ENCODE measurements at places on chromosomes 1 and 21.

GRCh38 chr21:29568020-29568697 is 269.4 kb downstream of the BACH1 start:
- H3K27ac ChIP-seq, result no peak overlapping the region
- no peaks in the 10 kb centered on the region for H3K36me3 ChIP-seq
- no peaks in the 10 kb centered on the region for H3K4me1 ChIP-seq
- no peak overlapping the region for H3K4me3 ChIP-seq
- DNase-seq, result no peak

- DNase-seq, result no peak
- peak overlapping the region; percentile 93 for H3K27ac ChIP-seq
- no peaks in the 10 kb centered on the region for H3K27me3 ChIP-seq
- H3K36me3 ChIP-seq, result no peaks in the 10 kb centered on the region
Observed at GRCh38 chr1:184972315-184973055, 1.8 kb downstream of the NIBAN1 start.

DNA sequence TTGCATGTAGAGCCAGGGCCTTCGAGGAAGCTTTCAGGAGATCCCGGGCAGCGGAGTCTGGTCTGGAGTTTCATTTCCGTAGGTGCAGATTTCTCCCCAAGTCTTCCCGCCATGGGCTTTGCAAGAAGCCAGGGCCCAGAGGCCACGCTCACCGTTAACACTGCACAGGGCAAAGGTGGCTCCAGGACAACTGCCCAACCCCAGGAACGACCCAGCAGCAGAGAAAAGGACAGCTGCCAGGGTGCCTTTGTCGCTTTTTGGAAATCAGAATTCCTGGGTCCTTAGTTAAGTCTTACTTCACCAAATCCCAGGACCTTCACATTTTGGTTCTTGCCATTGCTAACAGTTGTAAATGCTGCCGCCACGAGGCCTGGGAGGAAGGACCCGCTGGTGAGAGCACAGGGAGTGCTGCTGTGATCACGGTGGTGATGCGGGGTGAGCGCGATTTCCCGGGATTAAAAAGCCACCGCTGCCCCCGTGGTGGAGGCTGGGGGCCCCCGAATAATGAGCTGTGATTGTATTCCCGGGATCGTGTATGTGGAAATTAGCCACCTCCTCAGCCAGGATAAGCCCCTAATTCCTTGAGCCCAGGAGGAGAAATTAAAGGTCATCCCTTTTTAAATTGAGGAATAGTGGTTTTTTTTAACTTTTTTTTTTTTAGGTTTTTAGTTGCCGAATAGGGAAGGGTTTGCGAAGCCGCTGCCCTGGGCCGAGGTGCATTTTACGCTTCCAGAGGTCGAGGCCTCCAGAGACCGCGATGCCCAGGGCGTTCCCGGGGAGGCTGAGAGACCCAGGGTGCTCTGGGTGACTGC is 8.2 kb downstream of the SIM2 start:
- no peak overlapping the region for H3K27ac ChIP-seq
- DNase-seq, result no peak
- H3K4me3 ChIP-seq, result no peak overlapping the region

DNA sequence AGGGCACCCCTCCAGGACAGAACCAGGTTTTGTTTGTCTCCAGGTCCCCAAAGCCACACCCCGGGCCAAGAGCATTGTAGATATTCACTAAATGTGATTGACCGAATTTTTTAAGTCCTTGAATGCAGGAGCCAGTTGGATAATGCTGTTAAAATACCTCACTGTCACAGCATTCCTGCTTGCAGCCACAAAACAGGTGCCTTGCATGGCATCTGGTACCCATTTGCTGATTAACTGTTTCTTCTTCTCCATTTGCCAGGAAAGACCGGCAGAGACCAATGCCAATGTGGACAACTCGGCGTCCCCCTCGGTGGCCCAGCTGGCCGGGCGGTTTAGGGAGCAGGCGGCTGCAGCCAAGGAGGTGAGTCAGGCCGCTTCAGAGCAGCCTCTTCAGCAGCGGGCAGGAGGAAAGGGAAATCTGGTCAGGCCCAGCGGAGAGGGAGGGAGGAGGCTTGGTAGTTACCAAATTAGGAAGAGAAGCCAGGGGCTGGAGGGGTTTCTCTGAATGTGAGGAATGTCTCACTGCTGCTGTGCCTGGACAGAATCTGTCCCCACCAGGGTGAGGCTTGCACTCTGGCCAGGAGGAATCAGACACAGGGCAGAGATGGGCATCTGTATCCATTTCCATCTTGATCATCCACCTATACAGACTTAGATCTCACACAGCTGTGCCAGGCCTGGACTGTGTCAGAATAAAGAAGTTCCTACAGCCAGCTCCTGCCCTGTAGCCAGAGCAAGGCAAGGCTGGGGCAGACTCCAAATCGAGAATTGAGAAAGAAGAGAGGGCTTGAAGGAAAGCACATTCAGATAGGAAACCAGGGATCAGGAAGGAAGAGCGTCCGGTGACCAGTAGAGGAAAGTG is 37.9 kb upstream of the MPZL1 start:
- no peak overlapping the region for H3K4me3 ChIP-seq
- DNase-seq, result peak; percentile 66
- peak overlapping the region; percentile 81 for H3K27ac ChIP-seq
- H3K4me1 ChIP-seq, result peaks cover 90% of the 10 kb centered on the region
- H3K27me3 ChIP-seq, result no peaks in the 10 kb centered on the region

- no peaks in the 10 kb centered on the region for H3K4me1 ChIP-seq
- H3K27ac ChIP-seq, result no peak overlapping the region
- DNase-seq, result no peak
Observed at GRCh38 chr1:8299963-8300362, 18.0 kb upstream of the SLC45A1 start.

DNA sequence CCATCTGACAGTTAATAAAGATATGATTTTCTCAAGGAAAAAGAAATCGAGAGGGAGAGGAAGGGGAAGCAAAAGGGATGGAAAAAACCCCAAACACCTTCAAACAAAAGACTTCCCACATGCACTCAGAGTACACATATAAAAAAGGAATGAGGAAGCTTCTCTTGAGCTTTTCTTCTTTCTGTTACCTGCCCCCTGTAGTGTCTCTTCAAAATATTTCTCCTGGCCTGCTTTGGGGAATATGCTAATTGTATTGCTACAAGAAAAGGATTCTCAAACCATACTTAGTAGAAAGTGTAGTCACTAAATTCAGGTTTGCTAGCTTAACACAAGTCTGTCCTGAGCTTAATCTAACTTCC is 58.7 kb downstream of the KIF14 start:
- no peak for DNase-seq
- no peaks in the 10 kb centered on the region for H3K27me3 ChIP-seq
- H3K27ac ChIP-seq, result no peak overlapping the region
- H3K4me1 ChIP-seq, result no peaks in the 10 kb centered on the region
- H3K4me3 ChIP-seq, result no peak overlapping the region

DNA sequence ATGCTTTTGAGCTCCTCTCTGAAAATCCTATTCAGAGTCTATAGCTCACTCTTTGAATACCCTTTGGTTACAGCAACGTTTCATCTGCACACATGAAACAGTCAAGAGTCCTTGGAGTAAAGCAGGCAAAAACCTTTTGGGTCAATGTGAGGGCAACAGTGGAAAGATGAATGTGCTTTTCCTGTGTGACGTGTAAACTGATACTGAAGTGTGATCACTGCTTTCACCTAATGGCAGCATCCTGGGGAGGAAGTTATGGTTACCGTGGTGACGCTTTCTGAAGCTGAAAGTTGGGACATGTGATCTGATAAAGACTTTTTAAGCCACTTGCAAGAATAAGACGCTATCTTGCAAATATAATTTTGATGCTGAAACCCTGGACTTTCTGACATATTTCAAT is 160.0 kb downstream of the SEC16B start:
- no peaks in the 10 kb centered on the region for H3K36me3 ChIP-seq
- H3K27me3 ChIP-seq, result no peaks in the 10 kb centered on the region
- no peak overlapping the region for H3K27ac ChIP-seq
- H3K4me1 ChIP-seq, result no peaks in the 10 kb centered on the region

DNA sequence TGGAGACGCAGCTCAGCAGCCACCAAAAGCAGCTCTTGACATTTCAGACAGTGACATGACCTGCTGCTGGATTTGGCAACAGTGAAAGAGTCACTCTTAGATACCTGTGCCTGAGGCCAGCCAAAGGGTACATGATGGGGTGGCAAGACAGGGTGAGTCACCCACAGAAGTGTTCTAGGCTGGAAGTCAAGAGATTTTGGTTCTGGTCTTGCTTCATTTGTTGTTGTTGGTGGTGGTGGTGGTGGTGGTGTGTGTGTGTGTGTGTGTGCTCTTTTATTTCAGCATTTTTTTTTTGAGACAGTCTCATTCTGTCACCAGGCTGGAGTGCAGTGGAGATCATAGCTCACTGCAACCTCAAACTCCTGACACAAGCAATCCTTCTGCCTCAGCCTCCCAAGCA is 25.8 kb downstream of the SHISAL2A start:
- H3K27ac ChIP-seq, result no peak overlapping the region
- no peak for DNase-seq
- no peaks in the 10 kb centered on the region for H3K36me3 ChIP-seq
- no peaks in the 10 kb centered on the region for H3K4me1 ChIP-seq

DNA sequence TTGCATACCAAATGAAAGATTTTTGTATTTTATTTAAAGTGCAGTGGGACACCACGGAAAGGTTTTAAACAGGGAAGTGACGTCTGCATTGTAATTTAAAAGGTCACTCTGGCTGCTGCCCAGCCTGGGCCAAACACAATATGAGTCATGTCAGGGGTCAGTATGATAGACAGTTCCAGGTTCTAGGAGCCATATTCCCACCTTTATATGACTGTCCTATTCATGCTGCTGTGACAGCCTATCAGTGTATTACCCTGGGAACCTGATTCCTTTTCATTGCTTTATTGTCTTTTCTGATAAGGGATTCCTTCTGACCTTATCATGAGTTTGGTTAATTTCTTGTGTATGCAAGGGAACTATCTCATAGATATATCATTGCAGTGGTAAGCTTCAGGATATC is 5.3 kb downstream of the VANGL1 start:
- H3K4me3 ChIP-seq, result no peak overlapping the region
- DNase-seq, result no peak
- H3K36me3 ChIP-seq, result peaks cover 9% of the 10 kb centered on the region

GRCh38 chr1:189678779-189679178 is 798.9 kb downstream of the BRINP3 start:
- no peaks in the 10 kb centered on the region for H3K36me3 ChIP-seq
- H3K4me1 ChIP-seq, result no peaks in the 10 kb centered on the region
- no peaks in the 10 kb centered on the region for H3K27me3 ChIP-seq

DNA sequence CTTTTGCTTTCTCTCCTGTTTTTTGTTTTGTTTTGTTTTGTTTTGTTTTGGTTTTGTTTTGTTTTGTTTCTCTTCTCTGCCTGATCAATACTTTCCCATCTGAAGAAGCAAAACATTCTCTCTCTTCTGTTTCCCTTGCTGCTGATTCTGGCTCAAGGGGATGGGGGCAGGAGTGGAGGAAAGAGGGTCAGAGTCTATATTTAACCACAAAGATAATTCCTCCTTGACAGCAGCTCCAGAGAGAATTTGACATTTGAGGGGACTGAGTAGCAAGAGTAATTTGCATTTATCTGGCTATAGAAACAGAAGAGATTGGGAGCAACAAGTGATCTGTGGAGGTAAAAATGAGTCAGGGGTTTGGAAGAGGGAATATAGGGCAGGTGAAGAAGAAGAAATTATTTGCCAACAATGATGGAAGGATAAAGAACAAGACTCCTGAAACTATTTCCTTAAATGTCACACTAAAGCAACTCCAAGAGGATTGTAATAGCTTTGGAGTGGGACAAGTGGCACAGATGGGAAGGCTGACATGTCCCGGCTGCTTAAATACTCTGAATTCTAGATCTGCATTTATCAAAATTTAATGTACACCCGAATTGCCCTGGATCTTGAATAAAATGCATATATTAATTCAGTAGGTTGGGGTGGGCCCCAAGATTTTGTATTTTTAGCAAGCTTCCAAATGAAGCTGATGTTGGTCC is 349.3 kb upstream of the PLXNA2 start:
- no peaks in the 10 kb centered on the region for H3K27me3 ChIP-seq
- H3K27ac ChIP-seq, result no peak overlapping the region
- DNase-seq, result no peak
- no peak overlapping the region for H3K4me3 ChIP-seq
- H3K4me1 ChIP-seq, result peaks cover 9% of the 10 kb centered on the region

DNA sequence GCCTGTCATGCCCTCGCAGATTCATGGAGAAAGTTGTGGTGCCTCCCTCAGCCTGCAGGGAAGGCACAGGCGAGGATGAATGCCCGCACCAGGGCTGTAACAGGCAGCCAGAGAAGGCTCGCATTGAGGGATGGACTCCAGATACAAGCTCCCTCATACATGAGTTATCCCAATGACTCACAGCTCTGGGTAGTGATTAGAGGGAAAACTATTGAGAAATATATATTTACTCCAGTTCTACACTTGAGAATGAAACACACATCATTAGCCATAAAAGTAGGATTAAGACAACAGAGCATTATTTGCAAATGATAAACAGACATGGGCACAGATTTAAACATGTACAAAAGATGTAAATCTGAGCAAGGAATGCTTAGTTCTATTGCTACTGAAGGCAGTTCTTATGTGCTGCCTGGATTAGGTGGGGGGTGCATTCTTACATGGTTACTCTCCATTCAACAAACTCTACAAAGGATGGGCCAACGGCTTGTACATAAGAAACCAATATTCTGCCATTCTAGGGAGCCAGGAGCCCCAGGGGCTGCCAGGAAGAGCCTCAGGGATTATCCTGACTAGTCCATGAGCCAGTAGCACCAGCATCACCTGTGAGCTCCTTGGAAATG is 97.9 kb downstream of the CSMD2 start:
- H3K36me3 ChIP-seq, result no peaks in the 10 kb centered on the region
- H3K4me3 ChIP-seq, result no peak overlapping the region
- no peaks in the 10 kb centered on the region for H3K4me1 ChIP-seq
- H3K27me3 ChIP-seq, result no peaks in the 10 kb centered on the region
- H3K27ac ChIP-seq, result no peak overlapping the region

GRCh38 chr1:48688102-48688760 is 88.5 kb downstream of the BEND5 start:
- H3K27me3 ChIP-seq, result peaks cover 32% of the 10 kb centered on the region
- no peak overlapping the region for H3K27ac ChIP-seq
- no peak for DNase-seq
- H3K4me1 ChIP-seq, result no peaks in the 10 kb centered on the region
- H3K4me3 ChIP-seq, result no peak overlapping the region
- no peaks in the 10 kb centered on the region for H3K36me3 ChIP-seq

- H3K4me1 ChIP-seq, result no peaks in the 10 kb centered on the region
- H3K4me3 ChIP-seq, result no peak overlapping the region
- no peak overlapping the region for H3K27ac ChIP-seq
- H3K36me3 ChIP-seq, result no peaks in the 10 kb centered on the region
- no peak for DNase-seq
Observed at GRCh38 chr1:119541389-119541788, 34.4 kb downstream of the HSD3B1 start.

GRCh38 chr1:201714542-201715329 is 114.2 kb upstream of the IPO9 start:
- DNase-seq, result peak; percentile 75
- H3K27ac ChIP-seq, result peak overlapping the region; percentile 91
- peaks cover 75% of the 10 kb centered on the region for H3K4me1 ChIP-seq
- H3K36me3 ChIP-seq, result peaks cover 12% of the 10 kb centered on the region

Measured in heart right ventricle (tissue), 16 donors.